ENCODE measurements at places on chromosomes 7 and 10.
A peak's percentile ranks its signal among the peaks of the same experiment; 100 is the strongest.

- DNase-seq = no peak
Observed at GRCh38 chr7:137025469-137026175, 157.2 kb downstream of the CHRM2 start.

GRCh38 chr7:51103718-51104117 is 212.9 kb downstream of the COBL start:
- DNase-seq = no peak

GRCh38 chr7:128908750-128909624 is 1.5 kb downstream of the KCP start:
- no peak for DNase-seq

GRCh38 chr10:2927958-2928840 is 139.1 kb upstream of the PFKP start:
- DNase-seq = peak; percentile 58

- peak; percentile 15 for DNase-seq
Observed at GRCh38 chr10:4354382-4354812, 471.6 kb upstream of the AKR1E2 start.

DNA sequence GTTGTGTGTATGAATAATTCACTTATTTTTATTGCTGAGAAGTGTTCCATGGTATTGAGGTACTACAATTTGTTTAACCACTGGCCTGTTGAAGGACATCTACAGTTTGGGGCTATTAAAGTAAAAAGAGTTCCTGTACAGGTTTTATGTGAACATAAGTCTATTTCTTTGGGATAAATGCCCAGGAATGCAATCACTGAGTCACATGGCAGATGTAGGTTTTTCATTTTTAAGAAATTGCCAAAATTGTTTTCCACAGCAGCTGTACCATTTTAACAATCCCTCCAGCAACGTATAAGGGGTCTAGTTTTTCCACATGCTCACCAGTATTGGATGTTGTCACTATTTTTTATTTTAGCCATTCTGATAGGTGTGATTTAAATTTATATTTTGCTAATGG is 243.9 kb downstream of the TNS3 start:
- DNase-seq = no peak

GRCh38 chr10:124911124-124912067 is 30.5 kb upstream of the ZRANB1 start:
- no peak for DNase-seq

DNA sequence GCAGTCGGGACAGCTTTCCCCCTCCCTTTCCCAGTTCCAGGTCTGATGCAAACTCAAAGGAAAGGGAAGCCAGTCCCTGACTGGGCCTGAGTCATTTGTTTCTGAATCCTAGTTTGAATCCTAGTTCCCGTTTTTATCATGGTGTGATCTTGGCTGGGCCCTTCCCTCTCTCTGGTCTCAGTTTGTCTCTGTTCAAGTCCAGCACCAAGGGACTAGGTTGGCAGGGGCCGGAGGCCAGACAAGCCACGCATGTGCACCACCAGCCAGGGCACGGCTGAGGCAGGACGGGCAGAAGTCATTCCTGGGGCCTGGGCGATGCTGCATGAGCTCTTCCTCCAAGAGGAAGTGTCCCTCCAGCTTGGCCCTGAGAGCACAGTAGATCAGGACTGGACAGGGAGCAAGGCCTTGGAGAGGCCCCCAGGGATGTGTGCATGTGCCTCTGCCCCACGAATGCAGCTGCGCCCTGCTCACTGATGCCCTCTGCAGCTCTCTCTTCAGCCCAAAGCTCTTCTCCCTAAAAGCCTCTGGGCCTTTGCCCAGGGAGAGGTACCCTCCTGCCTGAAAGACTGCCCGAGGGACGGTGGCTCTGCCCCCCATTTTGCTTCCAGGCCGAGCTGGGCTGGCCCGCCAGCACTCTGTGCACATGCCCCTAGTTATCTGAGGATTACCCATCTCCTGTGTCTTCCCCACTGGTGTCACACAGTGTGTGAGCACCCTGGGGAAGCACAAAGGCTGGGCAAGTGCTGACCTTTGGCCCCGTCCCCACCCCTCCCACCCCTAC is 86.7 kb downstream of the ZMIZ1 start:
- DNase-seq = no peak

GRCh38 chr7:82164813-82165212 is 278.8 kb downstream of the CACNA2D1 start:
- peak; percentile 32 for DNase-seq

DNA sequence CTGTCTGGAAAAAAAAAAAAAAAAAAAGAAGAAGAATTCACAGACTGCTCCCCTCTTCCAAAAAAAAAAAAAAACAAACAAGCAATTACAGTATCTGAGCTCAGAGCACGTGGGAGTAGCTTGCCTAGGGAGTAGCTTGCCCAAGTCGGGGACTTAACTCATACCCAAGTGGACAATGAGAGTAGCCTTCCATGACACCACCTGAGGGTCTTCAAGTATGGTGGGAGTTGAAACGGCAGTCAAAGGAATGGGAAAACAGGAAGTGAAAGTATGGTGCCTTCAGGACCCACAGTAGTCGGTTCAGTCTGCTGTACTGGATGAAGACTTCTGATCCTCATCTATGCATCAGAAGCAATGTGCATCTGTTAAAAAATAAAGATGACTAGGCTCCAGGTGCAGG is 10.6 kb downstream of the VOPP1 start:
- DNase-seq = no peak

DNA sequence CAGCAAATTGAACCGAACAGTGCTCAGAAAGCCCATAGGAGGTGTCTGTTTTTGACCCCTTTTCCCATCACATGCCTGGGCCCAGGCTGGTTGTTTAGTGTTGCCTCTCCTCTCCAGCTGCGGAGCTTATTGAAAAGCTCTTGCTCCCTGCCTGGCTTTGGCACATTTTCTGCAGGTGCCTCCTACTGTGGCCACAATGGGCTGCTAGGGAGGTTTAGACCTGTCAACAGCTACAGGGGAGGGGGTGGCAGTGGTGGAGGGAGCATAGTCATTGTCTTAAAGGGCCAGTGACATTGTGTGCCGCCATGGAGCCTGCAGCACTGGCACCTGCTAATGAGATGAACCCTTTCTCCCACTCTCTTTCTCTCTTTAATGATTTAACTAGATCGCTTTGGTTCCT is 13.2 kb upstream of the ENO4 start:
- no peak for DNase-seq

- no peak for DNase-seq
Observed at GRCh38 chr10:48446785-48447184, 140.3 kb downstream of the MAPK8 start.

DNA sequence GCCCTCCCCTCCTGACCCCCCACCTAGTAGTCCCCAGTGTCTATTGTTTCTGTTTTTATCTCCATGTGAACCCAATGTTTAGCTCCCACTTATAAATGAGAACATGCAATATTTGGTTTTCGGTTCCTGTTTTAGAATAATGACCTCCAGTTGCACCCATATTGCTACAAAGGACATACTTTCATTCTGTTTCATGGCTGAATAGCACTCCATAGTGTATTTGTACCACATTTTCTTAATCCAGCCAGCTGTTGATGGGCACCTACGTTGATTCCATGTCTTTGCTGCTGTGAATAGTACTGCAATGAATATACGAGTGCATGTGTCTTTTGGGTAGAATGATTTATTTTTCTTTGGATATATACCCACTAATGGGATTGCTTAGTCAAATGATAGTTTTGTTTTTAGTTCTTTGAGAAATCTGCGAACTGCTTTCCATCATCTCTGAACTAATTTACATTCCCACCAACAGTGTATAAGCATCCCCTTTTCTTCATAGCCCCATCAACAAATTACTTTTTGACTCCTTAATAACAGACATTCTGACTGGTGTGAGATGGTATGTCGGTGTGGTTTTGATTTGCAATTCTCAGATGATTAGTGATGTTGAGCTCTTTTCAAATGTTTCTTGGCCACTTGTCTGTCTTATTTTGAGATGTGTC is 128.4 kb upstream of the PHYHIPL start:
- no peak for DNase-seq

DNA sequence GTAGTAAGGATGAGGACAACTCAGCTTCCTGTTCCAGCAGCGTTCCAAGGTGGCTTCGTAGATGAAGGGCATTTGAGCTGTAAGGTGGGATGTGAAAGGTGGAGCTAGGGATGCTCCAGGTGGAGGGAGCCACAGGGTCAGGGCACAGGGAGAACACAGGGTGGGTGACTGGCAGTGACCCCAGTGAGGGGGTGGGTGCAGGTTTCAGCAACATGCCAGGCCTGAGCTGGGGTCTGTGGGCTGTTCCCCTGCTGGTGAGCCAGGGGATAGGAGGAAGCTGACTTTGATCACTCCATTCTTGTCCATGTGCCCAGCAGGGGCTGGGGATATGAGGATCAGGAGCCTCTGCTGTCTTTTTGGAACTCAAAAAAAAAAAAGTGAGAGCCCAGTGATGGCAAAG is 33.2 kb downstream of the CDH23 start:
- DNase-seq = no peak

DNA sequence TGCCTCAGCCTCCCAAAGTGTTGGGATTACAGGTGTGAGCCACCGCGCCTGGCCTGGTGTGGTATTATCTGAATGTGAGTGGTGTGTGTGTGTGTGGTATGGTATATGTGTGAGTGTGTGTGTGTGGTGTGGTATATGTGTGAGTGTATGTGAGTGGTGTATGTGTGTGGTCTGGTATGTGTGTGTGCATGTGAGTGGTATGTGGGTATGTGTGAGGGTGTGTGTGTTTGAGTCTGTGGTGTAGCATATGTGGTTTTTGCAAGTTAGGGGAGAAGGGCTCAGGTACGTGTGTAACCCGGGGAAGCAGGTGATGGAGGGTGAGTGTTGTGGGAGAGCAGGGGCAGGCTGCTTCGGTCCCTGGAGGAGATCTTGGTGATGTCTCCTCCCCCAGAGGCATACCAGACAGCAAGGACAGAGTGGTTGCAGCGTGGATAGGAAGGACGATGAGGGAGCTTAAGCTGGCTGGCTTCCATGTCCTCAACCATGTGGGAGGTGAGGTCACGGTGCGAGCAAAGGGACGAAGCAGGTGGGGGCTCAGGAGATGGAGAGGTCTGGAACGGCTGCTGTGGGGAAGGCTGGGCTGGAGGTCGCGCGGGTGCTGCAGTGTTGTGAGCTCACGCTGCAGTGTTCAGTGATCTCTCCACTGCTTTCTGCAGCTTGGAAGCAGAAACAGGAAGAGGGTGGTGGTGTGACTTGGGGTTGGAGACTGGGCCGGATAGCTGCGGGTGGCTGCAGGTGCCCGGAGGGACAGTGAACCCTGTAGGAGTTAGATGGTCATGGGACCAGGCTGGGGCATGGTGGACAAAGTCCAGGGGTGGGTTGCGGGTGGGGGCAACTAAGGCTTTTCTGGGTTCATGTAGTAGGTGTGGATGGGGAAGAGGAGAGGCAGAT is 5.0 kb downstream of the ZYX start:
- peak; percentile 19 for DNase-seq

GRCh38 chr10:18400201-18400905 is 251.0 kb downstream of the NSUN6 start:
- no peak for DNase-seq

DNA sequence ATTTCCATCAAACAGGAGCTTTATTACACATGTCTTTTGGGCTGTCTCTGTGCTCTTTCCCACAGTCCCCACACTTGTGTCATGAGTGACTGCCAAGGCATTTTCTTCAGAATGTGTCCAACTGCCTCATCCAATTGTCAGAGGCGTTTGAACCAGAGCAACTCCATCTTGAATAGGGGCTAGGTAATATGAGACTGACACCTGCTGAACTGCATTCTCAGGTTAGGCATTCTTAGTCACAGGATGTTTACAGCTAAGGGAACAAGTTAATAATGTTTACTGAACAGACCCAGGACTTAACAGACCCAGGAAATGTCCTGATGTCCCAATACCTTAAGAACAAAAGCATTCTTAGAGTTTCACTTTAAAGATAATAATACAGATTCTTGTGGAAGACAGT is 595.5 kb downstream of the REEP3 start:
- no peak for DNase-seq

DNA sequence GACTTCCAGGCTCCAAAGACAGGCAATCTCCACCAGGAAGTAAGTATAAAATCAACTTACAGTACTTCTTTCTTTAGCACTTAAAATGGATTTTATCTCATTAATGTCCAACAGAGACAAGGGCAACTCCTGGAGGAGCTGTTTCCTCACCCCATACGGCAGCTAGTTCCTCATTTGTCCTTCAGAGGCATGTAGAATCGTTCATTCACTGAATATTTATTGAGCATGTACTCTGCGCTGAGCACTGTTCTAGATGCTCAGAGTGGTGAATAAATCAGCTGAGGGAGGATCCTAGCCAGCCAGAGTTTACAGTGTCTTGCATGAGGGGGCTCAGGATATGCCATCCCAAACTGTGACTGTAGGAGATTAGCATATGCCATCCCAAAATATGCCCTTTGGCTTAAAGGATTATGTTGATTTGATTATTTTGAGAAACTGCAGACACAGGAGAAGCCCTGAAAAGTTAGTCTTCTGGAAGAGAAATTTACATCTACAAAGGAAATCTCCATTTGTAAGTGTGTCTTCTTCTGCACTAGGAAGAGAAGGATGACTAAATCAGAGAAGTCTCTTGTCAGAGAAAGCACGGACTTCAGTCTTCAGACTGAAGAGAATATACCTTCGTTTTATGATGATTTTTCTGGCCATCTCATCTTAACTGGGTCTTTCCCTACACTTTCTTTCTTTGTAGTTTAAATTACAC is 66.9 kb downstream of the BAMBI start:
- no peak for DNase-seq

DNA sequence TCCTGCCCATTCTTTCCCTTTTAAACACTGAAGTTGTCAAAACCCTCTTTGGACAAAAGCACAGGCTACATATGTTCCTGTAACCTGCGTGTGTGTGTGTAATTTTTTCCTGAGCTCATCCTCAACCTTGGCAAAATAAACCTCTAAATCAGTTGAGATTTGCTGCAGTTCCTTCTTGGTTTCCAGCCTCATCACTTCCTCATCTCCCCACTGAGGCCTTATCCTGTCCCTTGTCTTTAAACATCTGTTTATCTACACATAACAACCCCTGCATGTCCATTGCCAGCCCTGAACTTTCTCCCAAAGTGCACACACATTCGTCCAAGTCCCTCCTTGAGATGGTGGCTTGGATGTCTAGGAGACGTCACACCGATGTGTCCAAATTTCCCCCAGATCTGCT is 35.5 kb downstream of the LYZL2 start:
- no peak for DNase-seq

GRCh38 chr7:43749383-43749940 is 9.0 kb upstream of the BLVRA start:
- DNase-seq = no peak

DNA sequence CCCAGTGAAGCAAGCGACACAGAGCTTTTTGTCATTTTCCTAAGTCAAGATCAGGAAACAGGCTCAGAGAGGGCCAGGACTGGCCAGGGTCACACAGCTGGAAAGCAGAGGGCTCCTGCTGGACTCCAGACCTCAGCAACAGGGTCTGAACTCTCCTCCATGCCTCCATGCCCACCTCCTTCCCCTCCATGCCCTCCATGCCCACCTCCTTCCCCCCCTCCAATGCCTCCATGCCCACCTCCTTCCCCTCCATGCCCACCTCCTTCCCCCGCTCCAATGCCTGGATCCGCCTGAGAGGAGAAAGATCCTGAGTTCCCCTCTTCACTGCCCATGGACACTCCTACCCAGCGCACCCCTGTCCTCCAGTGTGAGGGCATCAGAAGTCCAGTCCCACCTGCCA is 51.3 kb downstream of the OAT start:
- no peak for DNase-seq

Data from RKO (cell line).